ENCODE measurements at places on chromosomes 7 and 10. TPM values are rescaled to one million over a fixed set of nuclear protein-coding genes. Genes with fewer than 3 reads are reported as not detected.

- DNase-seq, result no peak
These were observed 24.5 kb downstream of the RAPGEF5 start for GRCh38 chr7:22332461-22332870.

DNA sequence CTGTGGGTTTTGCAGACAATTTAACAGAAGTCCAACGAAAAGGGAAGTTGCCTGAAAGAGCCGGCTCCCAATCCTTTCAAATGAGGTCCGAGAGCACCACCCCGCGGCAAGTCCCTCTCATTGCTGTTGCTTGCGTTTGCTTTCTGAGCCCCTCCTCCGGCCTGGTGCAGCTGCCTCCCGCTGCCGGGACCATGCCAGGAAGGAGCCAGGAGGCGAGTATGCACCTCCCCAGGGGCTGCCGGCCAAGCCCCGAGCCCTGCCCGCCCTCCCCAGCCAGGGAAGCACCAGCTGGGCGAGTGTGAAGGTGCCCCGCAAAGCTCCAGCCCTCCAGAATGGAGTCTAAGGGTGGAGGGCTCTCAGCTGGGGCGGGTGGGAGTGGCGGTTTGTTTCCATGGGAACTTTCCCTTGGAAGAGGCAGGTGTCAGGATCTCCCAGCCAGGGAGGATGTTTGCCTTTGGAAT, 25.8 kb upstream of the PPP2R2D start:
- no peak for DNase-seq

DNA sequence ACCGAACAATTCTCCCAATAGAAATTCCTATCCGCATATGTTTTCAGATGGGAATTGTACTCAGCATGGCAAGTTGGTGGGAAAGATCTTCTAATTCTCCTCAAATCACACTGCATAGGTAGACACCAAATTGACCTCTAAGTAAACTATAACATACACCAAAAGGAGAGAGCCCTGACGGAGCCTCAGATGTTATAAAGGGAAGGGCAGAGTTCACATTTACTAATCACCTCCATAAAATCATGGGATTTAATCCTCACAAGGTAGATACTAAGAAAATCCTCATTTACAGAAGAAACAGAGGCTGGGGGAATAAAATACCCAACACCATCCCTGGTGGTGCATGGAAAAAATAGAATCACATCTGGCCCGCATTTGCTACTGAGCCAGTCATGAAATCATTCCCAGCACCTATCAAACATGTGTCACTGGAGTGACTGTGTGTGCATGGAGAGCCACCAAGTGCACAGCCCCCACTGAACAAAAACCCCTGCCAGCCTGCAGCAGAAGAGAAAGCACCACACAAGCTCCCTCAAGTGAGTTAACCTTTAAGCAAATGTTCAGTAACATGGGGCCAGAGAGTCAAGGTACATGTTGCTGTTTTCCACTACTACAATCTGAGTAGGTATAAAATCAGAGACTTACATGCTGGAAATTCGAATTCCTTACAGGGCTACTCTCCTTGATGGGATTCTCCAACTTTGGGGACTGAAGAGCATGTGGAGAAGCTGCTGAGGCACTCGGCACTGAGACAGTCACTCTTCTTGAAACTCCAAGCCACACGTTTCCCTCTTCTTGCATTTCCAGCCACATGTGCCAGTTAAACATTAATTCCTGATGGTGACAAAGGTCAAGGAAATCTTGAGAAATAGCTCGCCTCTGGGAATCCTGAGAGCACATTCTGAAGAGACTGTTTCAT, at the start of gene DDC:
DDC (minus strand) TSS at position 766 of the 919 bp plus-strand sequence. CDS start 21,320 bp downstream, outside the sequence.
- DNase-seq, result no peak

DNA sequence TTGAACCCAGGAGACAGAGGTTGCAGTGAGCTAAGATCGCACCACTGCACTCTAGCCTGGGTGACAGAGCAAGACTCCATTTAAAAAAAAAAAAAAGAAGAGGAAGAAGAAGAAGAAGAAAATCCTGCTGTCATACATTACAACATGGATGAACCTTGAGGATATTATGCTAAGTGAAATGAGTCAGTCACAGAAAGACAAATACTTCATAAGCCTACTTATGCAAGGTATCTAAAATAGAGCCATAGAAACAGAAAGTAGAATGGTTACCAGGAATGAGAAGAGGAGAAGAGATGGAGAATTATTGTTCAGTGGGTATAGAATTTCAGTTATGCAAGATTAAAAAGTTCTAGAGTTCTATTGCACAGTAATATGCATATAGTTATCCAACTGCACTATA, 466.5 kb downstream of the PLXNA4 start:
- no peak for DNase-seq

DNA sequence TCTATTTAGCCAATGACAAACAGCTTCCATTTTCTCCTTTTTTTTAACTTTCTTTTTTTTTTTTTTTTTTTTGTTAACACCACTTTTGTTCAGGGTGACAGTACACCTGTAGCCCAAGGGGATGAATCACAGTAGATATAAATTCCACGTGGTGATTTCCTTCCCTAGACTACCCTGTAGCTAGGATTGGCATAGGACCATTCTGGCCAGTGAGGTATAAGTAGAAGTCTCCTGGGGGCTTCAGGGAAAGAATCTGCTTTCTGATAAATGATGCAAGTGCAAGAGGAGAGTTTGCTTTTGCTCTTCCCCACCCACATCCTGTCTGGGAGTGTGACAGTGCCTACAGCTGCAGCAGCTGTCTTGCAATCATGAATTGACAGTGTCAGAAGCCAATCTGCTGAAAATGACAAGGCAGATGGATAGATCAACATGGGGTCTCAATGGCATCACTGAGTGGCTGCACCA, 63.2 kb upstream of the TOMM7 start:
- DNase-seq, result no peak

DNA sequence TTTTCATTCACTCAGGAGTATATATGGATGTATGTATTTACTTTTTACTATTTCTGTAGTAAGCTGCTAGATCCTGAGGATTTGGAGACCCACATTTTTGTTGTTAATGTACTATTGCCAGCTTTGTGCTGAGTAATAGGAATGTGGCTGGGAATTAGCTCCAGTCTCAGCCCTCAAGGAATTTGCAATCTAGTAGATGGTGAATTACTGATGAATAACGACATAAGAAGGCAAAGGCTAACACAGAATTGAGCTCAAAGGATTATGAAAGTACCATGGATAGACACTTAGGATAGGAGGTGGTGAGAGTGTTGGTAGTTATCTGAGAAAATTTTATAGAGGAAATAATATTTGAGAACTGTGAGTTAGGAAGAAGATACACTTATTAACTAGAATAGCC, 19.9 kb downstream of the CASD1 start:
- DNase-seq, result no peak

- DNase-seq, result no peak
These were observed 111.5 kb downstream of the SEMA3C start for GRCh38 chr7:80807166-80807900.

Gene KCNIP2
- total RNA-seq, result 0.27 TPM

Gene ZNF777
- total RNA-seq, result 15.1 TPM

- DNase-seq, result no peak
These were observed 609.6 kb downstream of the PARD3 start for GRCh38 chr10:34205452-34205851.

Gene PALS2
- total RNA-seq, result 7.5 TPM

- no peak for DNase-seq
These were observed 109.5 kb downstream of the DNAJB6 start for GRCh38 chr7:157446322-157446721.

DNA sequence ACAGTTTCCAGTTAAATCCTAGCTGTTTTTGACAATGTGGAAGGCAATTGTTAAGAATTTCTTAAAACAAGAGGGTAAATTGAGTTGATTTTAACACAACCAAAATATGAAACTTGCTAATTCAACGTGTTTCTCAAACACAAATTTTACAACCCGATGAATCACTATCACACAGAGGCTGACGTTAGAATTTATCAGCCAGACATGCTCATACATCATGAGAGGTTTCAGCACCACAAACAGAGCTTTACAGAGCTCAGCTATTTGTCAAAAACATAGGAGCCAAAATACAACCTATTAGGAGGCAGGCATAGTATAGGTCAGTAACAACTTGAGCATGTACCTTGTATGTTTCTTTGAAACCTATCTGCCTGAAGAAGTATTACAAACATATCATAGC, 36.1 kb downstream of the LRRN3 start:
- DNase-seq, result no peak

- DNase-seq, result no peak
These were observed 67.9 kb downstream of the ZNF680 start for GRCh38 chr7:64494912-64495461.

Gene FAM25G
- not detected for total RNA-seq

DNA sequence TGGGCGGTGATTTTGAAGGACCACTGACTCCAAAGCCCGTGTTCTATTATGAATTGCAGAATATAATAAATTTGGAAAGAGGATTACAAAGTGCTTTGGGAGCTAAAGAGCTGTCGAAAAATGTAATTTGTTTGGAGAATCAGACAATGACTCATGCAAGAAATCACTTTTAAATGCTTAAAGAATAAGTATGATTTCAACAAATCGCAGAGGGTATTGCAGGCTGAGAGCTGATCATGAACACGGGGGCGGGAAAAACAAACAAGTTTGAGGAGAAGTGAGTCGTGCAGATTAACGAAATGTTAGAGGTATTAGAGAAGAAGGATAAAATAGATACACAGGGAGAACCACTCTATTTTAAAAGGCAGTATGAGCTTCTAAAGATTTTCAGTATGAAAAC, 4.9 kb upstream of the HACD1 start:
- no peak for DNase-seq

GRCh38 chr10:12400266-12400931, 51.1 kb downstream of the CAMK1D start:
- no peak for DNase-seq

DNA sequence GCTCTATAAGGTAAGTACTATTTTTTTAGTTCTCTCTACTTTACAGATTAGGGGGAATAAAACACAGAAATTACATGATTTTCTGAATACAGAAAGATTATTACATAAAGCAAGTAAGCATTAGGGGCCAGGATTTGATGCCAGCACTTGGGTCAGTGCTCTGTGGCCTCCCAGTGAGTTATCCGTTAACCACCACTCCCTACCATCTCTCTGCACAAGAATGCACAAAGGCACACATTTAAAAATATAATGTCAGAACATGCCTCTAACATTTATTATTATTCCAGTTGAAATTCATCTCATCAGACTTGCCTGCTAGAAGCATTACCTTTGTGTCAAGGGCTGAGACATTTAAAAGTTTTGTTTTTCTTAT, 59.0 kb downstream of the MET start:
- DNase-seq, result no peak

DNA sequence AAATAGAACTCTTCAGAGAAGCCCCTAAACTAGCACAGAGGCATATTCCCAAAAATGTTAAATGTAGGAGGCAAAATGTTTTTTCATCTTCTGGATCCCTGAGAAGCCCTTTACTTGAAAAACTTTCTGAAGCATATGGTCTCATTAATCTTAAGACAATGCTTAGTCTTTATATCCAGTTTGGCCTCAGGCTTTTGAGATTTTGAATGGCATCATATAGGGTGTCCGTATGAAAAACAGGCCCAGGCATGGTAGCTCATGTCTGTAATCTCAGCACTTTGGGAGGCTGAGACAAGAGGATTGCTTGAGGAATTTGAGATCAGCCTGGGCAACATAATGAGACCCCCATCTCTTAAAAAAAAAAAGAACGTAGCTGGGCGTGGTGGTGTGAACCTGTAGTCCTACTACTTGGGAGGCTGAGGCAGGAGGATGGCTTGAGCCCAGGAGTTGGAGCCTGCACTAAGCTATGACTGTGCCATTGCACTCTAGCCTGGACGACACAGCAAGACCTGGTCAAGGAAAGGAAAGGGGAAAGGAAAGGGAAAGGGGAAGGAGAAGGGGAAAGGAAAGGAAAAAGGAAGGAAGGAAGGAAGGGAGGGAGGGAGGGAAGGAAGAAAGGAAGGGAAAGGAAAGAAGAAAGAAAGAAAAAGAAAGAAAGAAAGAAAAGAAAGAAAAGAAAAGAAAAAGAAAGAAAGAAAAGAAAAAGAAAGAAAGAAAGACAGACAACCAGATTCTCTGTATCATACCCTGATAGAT, 119.4 kb downstream of the CDK6 start:
- DNase-seq, result no peak

Gene STEAP2
- total RNA-seq, result under 0.01 TPM

Gene SMKR1
- total RNA-seq, result 1.3 TPM

GRCh38 chr10:50607356-50607925, 16.3 kb downstream of the SGMS1 start:
- DNase-seq, result no peak

Gene CYP3A7
- not detected for total RNA-seq

DNA sequence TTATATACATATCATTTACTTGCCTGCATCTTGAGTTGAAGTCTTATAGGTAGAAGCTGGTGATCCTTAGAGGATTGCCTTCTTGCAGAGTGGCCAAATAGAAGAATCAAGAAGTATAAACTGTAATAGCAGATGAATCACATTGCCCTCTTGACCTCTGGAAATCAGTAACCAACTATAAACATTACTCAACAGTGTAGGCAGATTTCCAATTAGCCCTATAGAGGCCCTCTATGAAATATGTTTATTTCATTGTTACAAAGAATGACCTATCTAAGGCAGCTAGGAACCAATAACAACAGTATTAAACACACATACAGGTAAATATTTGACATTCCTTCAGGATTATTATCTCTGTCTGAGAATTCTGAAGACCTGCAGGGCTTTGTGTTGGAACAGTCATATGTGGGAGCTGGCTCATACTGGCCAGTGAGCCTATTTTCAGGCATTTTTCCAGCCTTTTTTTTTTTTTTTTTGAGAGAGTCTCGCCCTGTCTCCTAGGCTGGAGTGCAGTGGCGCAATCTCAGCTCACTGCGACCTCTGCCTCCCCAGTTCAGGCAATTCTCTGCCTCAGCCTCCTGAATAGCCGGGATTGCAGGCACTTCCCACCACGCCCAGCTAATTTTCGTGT, 7.2 kb upstream of the SRI start:
- no peak for DNase-seq

- DNase-seq, result no peak
These were observed 156.8 kb upstream of the FRMD4A start for GRCh38 chr10:14487488-14487883.

GRCh38 chr10:114526504-114527238, 122.4 kb upstream of the AFAP1L2 start:
- peak; percentile 91 for DNase-seq

DNA sequence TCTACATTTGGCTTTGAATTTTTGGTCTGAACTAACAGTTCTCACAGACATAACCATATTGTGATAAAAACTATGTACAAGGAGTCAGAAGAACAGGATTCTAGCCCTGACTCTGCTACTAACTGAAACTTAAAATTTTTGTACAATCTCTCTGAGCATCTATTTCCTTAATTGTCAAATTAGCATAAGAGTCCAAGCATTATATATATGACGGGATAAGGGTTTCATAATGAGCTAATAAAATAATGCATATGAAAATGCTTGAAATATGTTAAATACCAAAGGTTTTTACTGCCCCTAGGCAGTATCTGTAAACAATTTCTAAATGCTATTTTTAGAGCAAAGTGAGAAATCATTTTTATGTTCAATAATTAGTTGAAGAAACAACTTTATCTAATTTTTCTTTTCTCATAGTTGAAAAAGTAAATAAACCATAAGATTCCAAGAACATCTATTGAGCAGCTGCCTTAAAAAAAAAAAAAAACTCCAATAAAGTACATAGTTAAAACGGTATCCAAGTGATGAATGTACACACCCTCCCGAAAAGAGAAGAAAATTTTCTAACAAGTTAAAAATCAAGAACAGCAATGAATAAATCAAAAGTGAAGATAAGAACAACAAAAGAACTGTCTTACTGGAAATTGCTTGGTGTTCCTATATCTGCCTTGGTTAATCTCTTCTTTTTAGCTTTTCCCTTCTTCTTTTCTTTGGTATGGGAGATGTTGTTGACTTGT, 40.4 kb downstream of the LMOD2 start:
- DNase-seq, result no peak

Gene MRLN
- total RNA-seq, result not detected

- no peak for DNase-seq
These were observed 4.1 kb downstream of the NUDT1 start for GRCh38 chr7:2245883-2246675.

All from hematopoietic multipotent progenitor cell (in vitro differentiated cells).